ENCODE measurements at places on chromosomes 5 and 9.
A peak's percentile ranks its signal among the peaks of the same experiment; 100 is the strongest.

- DNase-seq: no peak
Measured at GRCh38 chr9:33380390-33381094, 21.8 kb downstream of the AQP7 start.

GRCh38 chr9:76576344-76576743 is 117.4 kb downstream of the GCNT1 start:
- peak; percentile 13 for DNase-seq

- DNase-seq: no peak
Measured at GRCh38 chr9:13975611-13976290, 338.2 kb downstream of the NFIB start.

DNA sequence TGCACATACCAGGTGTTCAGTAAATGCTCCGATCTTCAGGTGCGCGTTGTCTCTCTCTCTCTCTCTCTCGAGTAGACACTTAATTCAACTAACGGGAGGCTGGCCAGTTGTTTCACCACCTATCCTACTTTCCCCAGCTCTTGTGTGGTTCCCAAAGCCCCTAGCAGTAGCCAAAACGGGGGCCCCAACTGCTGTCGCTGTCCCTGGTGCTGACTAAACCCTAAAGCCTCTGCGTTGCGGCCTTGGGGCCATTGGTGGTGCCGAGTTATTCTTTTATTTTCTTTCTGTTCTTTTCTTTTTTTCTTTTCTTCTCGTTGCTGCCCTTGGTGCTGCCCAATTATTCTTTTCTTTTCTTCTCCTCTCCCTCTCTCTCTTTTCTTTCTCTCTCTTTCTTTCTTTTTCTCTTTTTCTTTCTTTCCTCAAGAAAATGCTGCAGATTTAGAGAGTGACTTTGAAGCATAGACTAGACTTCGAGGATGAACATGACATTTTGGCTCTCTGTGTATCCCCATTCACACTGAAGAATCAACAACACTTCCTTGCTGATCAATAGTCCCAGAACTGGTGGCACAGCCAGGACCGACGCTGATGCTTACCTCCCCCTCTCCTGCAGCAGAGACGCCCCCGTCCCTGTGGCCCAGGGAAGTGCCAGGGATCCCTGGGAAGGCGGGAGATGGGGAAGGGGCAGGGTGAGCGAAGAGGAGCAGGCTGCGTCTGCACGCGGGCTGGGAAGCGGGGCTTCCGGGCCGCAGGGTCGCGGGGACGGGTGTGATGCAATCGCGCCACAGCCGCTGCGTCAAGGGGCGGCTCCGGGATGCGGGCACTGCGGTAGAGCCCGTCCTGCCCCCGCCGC is at the start of gene FBLL1:
Gene FBLL1, plus strand, starts transcription at position 785 of the 853 bp plus-strand sequence. CDS start 200 bp downstream, outside the sequence.
- no peak for DNase-seq

- DNase-seq: no peak
Measured at GRCh38 chr9:13970018-13970417, 343.9 kb downstream of the NFIB start.

- DNase-seq: no peak
Measured at GRCh38 chr5:143135832-143136551, 267.5 kb downstream of the NR3C1 start.

DNA sequence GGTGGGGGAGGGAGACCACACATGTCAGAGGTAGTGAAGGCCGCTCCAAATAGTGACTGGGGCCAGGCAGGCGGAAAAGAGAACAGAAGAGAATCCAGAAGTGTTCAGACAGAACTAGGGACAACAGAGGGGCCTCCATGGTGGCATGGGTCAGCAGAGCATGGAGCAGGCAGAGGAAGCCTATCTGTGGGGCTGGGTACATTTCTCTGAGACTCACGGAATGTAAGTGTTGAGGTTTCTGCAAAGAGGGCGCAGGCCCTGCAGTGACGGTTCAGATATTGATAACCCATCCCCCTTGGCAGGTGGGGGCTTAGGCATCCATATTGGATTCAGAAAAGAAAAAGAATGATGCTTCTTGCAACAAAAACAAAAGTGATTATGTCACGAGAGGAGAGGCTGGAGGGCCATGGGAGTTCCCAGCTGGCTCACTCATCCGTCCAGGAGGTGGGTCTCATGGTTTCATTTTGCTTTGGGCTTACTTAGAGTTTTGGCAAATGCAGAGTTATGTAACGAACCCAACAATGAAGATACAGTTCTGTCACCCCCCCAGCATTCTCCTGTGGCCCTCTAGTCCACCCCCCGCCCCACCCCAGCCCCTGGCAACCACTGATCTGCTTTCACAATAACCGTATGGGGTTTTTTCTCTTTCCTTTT is 5.4 kb upstream of the RMND5B start:
- DNase-seq: no peak

GRCh38 chr5:134524272-134524825 is 1.1 kb upstream of the JADE2 start:
- no peak for DNase-seq

GRCh38 chr5:96928931-96929708 is 6.8 kb upstream of the LNPEP start:
- no peak for DNase-seq

- no peak for DNase-seq
Measured at GRCh38 chr9:96188571-96188970, 113.4 kb downstream of the HSD17B3 start.

GRCh38 chr5:17367256-17367840 is 130.7 kb upstream of the TAF11L2 start:
- DNase-seq: no peak

DNA sequence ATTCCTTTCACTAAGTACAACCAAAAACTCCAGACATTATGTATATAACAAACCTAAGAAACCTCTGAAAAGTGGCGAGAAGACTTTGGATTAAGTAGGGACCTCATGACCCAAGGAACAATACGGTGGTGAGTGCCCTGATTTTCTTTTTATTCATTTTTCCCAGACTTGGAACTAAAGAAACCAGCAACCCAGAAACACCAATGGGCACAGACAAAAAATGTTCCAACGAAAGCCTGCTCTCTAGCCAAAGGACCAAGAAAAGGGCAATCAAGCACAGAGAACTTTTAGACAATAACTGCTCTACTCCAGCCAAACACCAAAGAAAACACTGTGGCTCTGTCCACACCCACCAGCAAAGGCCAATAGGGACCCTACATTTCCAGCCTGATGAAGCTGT is 66.2 kb upstream of the SSBP2 start:
- DNase-seq: no peak

DNA sequence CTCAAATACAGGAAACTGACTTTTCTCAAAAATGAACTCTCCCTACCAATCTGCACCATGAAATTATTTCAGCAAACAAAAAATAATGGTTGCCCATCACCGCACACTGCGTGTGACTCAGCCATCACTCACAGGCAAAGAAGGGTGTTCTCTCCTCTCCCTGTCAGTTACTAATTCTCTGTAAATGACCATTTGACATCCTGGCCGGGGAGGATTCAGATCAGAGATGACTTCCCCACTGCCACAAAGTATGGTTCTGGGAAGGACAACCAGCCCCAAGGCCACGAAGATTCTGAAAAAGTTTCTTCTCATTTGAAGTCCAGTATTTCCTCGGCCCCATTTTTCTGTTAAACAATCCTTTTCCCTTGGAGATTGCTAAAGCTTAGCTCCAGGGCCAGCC is 199.4 kb downstream of the AUH start:
- no peak for DNase-seq

DNA sequence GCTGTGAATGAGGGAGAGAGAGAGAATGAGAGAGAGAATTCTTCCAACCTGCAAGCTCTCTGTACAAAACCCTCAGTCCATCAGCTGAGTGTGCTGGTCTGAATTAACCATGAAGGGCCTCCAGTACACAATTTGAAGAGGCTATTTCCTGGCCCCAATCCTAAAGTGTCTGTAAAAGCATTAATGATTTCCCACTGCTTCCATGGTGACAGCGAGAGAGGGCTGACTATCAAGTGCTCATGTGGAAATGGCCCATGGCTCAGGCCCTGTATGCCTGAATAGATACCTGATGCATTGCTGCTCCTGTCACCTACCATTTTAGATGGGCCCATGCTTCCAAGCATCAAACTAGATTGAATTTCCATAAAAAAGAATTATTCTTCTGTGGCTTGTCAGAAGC is 592.4 kb downstream of the KIF4B start:
- no peak for DNase-seq

- DNase-seq: no peak
Measured at GRCh38 chr5:99600952-99601351, 672.1 kb upstream of the CHD1 start.

GRCh38 chr5:143638654-143639053 is 173.3 kb upstream of the HMHB1 start:
- no peak for DNase-seq

DNA sequence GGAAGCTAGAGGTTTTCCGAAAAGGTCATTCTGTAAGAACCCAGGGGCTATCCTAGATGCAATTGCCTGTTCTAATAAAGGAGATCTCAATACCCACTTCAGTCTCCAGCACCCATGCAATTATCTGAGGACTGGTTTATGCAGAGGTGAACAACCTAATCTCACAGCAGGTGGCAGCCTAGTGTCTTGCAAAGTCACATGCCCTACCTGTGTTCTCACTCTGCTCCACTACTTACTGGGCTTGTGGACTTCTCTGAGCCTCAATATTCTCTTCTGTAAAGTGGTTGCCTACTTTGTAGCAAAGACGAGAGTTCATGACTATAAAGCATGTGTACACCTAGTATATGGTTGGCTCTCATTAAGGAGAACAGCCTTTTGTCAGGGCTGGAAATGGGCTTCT is 21.0 kb upstream of the ALDH1B1 start:
- no peak for DNase-seq

DNA sequence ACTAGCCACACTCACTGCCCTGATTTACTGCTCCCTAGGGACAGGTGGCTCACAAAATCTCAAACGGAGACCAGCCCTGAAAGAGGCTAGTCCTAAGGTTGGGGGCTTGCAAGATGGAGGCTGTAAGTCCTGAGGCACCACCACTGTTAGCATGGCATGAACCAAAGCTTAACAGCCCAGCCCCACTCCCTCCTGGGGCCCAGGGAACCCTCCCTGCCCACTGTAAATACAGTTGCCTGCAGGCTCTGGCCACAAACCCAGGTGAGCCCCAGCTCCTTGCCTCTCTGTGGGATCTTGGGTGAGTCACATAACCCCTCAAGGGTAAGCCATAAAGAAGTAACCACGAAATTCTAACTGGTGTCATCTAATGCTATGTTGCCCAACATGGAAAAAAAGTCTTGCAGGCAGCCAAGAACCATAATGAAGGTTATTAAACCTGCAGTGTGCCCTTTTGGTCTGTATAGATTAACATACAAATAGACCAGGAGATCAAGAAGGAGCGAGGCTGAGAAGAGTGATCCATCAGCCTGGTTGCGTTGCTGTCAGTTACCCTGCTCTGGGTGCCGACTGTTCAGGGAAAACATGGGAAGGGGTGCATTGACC is 1.7 kb upstream of the POMT1 start:
- peak; percentile 28 for DNase-seq

GRCh38 chr9:2967766-2968165 is 123.9 kb upstream of the PUM3 start:
- no peak for DNase-seq

DNA sequence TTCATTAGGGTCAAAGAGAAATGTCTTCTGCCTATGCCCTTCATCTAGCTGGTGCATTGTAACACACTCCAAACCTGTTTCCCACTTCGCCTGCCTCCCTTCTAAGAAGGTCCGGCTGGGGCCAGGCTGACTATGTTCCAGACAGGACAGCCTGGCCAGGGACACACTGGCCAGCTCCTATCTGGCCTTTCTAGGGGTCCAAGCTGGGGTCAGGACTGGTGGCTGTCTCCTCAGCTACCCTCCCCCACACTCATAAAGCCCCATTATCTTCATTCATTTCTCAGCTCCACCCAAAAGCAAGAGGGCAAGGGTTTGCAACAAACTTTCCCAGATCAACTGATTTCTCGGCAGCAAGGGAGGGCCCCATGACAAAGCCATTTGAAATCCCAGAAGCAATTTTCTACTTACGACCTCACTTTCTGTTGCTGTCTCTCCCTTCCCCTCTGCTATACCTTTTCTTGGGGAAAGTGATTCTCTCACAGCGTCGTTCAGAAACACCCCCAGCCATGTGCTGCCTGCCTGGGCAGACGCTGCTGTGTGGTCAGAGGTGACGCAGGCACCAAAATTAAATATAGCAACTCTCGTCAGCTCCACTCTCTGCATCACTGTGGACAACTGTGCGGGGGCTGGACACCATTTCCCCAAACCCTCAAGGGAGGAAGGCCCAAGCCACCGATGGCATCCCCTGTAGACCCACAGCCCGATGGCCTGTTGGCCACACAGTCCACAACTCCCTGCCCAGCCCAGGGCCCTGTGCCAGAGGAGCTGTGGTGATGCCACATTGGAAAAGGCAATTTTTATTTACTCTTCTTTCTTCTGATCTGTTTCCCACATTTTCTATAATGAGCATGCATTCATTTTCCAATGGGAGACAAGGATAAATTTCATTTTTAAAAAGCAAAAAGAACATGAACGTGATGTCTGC is 6.1 kb downstream of the IL13 start:
- DNase-seq: no peak

GRCh38 chr5:149141224-149141956 is at the start of gene ABLIM3:
Gene ABLIM3 (plus strand): TSS chr5:149141493. CDS start chr5:149142096, 603 bp downstream.
- peak; percentile 71 for DNase-seq

- DNase-seq: no peak
Measured at GRCh38 chr5:15601274-15601673, 101.3 kb downstream of the FBXL7 start.

DNA sequence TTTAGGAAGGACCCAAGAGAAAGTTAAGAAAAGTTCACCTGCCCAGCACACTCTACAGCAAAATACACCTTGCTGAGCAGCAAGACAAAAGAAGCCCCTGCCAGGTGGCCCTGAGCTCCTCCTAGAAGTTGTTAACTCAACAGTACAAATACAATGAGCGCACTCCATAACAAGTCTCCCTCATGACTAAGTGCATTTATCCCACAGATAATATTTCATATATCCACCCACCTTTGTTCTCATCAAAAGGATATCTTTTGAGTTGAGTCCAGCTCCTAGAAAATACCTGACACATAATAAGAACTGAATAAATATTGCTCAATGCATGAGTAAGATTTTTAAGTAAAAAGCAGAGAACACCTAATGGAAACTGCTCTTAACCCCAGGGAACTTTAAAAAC is 73.3 kb downstream of the ABCA1 start:
- no peak for DNase-seq

DNA sequence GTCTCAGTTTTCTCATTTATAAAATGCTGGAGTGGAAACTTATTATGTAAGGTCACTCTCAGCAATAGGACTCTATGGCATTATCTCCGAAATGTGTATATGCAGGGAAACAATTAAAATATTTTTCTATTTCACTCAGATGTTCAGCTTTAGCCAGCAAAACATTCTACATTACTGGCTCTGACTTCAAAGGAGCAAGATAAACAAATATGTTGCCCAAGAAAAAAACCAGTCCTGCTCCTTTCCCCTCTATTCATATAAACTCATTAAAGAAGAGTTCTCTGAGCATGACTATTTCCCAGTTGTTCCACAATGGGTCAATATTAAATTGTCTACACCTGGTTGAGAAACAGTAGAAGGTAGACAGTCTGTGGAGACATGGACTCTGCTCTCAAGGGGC is 155.0 kb downstream of the NPR3 start:
- no peak for DNase-seq

DNA sequence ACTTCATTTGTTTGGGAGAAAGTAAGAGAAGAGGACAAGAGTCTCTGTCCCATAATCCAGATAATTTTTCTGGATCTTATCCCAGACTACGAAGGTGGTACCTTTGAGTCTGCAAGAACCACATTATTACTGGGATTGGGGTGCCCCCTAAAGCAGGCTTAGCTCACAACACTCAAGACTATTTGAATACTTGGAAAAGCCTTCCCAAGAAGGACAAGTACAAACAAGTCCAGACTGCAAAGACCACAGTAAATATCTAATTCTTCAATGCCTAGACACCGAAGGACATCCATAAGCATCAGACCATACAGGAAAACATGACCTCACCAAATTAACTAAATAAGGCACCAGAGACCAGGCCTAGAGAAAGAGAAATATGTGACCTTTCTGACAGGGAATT is 40.2 kb upstream of the TMED7 start:
- no peak for DNase-seq
